ENCODE measurements at places on chromosomes 11 and 22.

GRCh38 chr11:71251151-71251721, 1.1 kb downstream of the SHANK2 start:
- DNase-seq = peak; percentile 57

- DNase-seq = no peak
Measured at GRCh38 chr11:118129471-118130172, 23.0 kb downstream of the SCN4B start.

DNA sequence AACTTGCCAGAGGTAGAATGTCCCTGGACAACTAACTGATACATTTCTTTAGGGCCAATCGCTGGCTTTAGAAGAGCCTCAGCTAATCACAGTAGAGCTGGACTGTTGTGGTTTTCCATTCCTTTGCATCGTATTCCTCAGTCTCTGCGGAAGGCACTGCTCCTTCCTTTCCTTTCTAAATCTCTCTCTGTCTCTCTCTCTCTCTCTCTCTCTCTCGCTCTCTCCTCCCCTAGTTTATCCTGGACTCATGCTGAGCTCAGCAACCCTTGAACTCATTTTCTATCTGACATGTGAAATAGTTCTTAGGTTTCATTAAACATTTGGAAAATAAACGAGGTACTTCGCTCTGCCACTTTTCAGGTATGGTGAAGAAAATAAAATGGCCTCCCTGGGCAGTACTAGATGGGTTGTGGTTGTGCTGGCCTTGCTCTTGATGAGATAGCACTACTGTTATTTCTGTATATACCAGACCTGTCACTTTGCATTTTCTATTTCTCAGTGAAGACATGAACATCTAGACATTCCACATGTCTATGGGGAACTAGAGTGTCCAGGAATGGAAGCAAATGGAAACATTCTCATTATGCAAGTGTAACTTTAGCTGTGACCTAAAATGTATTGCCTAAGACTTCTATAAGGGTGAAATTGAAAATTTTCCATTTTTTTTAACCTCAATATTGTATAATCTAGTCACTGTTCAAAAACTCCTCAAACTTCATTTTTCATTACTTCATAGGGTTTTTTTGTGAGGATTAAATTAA, 12.0 kb upstream of the SESN3 start:
- DNase-seq = no peak

- no peak for DNase-seq
Measured at GRCh38 chr11:78218707-78219492, 30.2 kb downstream of the USP35 start.

DNA sequence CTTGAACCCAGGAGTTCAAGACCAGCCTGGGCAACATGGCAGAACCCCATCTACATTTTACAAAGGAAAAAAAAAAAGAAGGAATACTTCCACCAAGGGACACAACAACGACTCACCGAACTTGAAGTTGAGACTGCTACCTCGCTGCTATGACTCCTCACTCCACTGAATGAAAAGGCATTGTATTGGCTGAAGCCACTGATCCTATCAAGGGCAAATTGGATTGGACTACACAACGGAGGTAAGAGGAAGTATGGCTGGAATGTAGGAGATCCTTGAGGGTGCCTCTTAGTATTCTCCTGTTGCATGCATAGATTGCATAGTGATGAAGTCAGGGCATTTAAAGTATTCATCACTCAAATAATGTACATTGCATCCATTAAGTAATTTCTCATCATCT, 97.9 kb downstream of the CWF19L2 start:
- DNase-seq = no peak

- DNase-seq = peak; percentile 29
Measured at GRCh38 chr11:112221274-112221835, 4.9 kb upstream of the PTS start.

DNA sequence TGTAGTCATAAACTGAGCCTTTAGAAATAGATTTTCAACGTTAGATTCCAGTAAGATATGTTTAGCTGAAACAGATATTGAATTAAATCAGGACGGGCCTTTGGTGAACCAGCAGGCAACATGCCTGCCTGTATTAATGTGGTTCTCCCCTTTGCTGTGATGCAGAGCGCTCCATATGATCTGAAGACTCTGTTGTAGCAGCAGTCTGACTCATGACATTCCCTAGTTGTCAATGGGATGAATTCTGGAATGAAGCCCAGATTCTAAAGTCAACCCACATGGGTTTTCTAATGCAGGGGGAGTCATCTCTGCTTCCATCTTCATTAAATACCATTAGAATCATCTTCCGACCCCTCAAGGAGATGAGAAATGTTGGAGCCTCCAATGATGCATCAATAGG, 864.5 kb downstream of the NTM start:
- DNase-seq = peak; percentile 62

- DNase-seq = no peak
Measured at GRCh38 chr22:49749227-49749626, 78.4 kb downstream of the BRD1 start.

DNA sequence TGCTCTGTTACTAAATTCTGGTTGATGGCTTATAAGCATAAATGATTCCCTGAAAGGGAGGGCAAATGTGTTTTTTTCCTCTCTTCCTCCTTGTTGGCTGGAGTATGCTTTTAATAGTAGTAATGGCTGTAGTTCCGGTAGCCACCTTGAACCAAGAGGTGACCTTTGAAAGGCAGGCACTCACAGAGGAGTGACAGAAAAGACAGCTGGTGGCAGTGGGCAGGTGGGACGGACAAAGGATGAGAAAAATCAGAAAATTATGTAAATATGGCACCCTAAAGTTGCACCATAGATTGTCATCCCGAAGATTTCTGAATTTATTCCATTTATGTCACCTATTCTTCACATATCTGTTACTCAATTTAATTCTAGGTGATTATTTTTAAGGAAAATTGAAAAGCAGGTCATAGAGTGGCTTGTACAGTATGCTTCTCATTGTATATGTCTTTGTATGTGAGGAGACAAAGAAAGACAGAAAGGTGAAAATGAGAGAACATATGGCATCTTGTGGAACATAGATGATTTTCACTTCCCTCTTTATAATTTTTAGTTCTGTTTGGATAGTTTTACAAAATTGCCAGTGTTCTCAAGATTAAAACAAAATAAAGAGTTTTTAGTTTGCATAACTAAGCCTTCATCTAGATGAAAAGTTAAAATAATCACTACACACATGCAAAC, 17.0 kb downstream of the CASP12 start:
- no peak for DNase-seq

DNA sequence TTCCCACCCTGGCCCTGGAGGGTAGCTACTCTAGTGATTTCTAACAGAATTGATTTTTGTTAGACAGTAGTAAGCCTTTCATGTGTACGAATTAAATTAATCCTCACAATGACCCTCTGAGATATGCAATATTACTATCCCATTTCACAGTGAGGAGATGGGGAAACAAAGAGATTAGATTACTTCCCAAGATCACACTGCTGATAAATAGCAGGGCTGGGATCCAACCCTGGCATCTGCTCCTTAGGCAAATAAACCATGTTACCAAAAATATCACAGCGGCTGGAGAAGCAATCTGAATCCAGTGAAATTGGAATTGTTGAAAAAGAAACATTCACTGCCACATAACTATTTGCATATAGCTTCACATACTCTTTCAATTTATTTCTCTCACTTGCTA, 12.8 kb upstream of the CAVIN3 start:
- DNase-seq = peak; percentile 67

- DNase-seq = peak; percentile 100
Measured at GRCh38 chr22:26648011-26648497, 9.3 kb upstream of the MIAT start.

DNA sequence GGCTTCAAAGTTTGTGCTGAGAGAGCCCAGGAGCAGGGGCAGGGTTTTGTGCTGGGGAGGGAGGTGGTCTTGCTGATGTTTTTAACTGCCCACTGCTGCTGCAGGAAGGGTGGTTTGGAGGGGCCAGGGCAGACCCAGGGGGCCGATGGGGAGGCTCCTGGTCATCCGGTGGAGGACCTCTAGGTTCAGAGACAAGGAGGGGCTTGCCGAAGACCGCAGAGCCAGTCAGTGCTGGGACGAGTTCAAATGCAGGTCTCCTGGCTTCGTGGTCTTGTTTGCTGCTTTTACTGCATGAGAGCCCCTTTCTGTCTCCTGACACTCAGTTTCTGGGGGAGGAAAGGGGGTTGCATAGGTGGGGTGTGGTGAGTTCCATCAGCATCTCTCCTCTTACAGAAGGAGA, 26.0 kb downstream of the CACNA1I start:
- no peak for DNase-seq

DNA sequence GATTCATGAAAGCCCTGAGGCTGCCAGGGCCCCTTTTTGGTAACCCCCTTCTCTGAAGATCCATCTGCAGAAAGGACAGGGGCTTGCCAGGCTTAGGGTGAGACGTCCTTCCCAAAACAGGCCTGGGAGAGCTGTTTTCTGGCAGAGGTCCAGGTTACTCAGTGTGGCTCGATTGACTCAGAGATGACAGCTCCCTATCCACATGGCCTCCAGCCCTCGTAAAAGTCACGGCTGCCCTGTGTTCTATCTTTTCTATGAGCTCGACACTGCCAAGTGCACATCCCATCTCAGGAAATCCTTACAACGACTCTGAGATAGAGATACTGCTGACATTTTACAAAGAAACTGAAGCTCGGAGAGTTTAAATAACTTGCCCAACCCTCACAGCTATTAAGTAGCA, 20.4 kb downstream of the ADAMTS8 start:
- no peak for DNase-seq

DNA sequence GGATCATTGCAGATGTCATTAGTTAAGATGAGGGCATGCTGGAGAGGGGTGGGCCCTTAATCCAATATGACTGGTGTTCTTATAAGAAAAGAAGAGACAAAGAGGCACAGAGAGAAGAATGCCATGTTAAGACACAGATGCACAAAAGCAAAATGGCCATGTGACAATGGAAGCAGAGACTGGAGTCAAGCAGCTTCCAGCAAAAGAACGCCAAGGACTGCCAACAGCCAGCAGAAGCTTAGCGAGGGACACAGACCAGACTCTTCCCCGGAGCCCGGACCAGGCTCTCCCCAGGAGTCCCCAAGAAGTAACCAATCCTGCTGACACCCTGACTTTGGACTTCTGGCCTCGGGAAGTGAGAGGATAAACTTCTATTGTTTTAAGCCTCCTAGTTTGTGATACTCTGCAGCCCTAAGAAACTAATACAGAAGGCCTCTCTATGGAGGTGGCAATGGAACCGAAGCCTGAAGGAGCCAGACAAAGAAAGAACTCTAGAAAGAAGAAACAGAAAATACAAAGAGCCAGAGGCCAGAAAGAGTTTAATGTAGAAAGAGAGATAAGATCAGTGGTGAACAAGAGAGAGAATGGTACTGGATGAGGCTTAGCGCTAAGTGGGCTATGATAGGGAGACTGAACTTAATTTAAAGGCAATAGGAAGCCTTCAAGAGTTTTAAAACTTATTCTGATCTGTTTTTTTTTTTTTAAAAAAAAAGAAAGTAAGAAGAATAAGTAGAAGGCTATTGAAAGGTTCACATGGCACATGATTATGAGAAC, 27.7 kb downstream of the PRCP start:
- DNase-seq = no peak

All from NCI-H69 (cell line).